ENCODE measurements at places on chromosomes 12 and 14. TPM values are rescaled to one million over a fixed set of nuclear protein-coding genes. Genes with fewer than 3 reads are reported as not detected.

ARMH4 gene
- total RNA-seq: 6.4 TPM

PLEKHG7 gene
- total RNA-seq: 0.33 TPM

DGLUCY gene
- total RNA-seq: 34.4 TPM

TCTN2 gene
- total RNA-seq: 11.5 TPM

AHNAK2 gene
- total RNA-seq: 46.7 TPM

USP44 gene
- total RNA-seq: 3.7 TPM

MMP17 gene
- 18.6 TPM for total RNA-seq

CPM gene
- 63.4 TPM for total RNA-seq

GPHB5 gene
- not detected for total RNA-seq

FAM222A gene
- 7.3 TPM for total RNA-seq

EIF2S3B gene
- 0.33 TPM for total RNA-seq

Data from breast epithelium (tissue), 4 donors.